ENCODE measurements at places on chromosomes 3 and 15. TPM values are rescaled to one million over a fixed set of nuclear protein-coding genes. Genes with fewer than 3 reads are reported as not detected.
A peak's percentile ranks its signal among the peaks of the same experiment; 100 is the strongest.

DNA sequence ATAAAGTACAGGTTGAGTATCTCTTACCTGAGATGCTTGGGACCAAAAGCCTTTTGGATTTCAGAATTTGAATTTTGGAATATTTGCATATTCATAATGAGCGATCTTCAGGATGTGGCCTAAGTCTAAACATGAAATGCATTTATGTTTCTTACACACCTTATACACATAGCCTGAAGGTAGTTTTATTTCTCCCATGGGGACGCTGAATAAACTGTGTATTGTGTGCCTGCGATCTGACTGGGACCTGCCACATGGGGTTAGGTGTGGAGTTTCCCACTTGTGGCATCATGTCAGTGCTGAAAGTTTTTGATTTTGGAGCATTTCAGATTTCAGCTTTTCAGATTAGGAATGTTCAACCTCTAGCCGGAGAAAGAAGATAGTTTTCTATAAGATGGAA, 35.5 kb downstream of the UBE2E2 start:
- no peak overlapping the region for H3K4me3 ChIP-seq
- no peak for DNase-seq
- no peak overlapping the region for H3K27ac ChIP-seq
- peaks cover 12% of the 10 kb centered on the region for H3K4me1 ChIP-seq
- H3K36me3 ChIP-seq: no peaks in the 10 kb centered on the region
- H3K27me3 ChIP-seq: no peaks in the 10 kb centered on the region

The CACNA2D2 gene
- total RNA-seq: 0.85 TPM

GRCh38 chr3:31016196-31016595, 121.7 kb upstream of the GADL1 start:
- no peak for DNase-seq
- H3K4me1 ChIP-seq: no peaks in the 10 kb centered on the region

DNA sequence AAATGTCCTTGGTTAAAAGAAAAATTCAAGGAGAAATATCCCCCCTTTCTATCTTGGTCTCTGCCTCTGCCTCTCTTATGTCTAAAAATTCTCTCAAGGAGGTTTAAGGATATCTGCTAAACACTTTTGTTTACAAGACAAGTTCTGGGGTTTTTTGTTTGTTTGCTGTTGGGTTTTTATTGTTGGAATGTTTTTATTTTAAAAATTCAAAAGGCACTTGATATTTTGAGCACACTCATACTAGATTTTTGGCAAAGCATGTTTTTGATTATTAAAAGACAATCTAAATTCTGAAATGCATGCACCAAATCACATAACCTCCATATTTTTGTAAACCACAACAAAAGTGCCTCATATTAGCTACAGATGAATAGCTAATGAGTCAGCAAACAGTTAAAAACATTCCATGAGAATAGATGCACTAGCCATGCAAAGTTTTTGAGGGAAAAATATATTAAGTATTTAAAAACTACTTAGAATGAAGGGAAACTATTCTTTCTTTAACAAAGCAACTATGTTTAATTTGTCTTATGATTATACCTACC, 84.6 kb downstream of the ZBTB20 start:
- no peaks in the 10 kb centered on the region for H3K4me1 ChIP-seq
- H3K27me3 ChIP-seq: no peaks in the 10 kb centered on the region
- DNase-seq: no peak
- H3K27ac ChIP-seq: no peak overlapping the region
- no peak overlapping the region for H3K4me3 ChIP-seq

- no peaks in the 10 kb centered on the region for H3K4me1 ChIP-seq
- H3K27me3 ChIP-seq: no peaks in the 10 kb centered on the region
- DNase-seq: no peak
- H3K4me3 ChIP-seq: no peak overlapping the region
These were observed 136.2 kb downstream of the TPRG1 start for GRCh38 chr3:189307963-189308362.

GRCh38 chr3:23629181-23629894, 176.4 kb upstream of the UBE2E1 start:
- no peak for DNase-seq
- no peak overlapping the region for H3K4me3 ChIP-seq
- H3K4me1 ChIP-seq: no peaks in the 10 kb centered on the region
- no peaks in the 10 kb centered on the region for H3K36me3 ChIP-seq
- no peak overlapping the region for H3K27ac ChIP-seq
- no peaks in the 10 kb centered on the region for H3K27me3 ChIP-seq

GRCh38 chr15:98649472-98650416, 1.4 kb downstream of the IGF1R start:
- DNase-seq: peak; percentile 68
- H3K4me3 ChIP-seq: peak overlapping the region; percentile 42
- H3K27ac ChIP-seq: no peak overlapping the region
- H3K4me1 ChIP-seq: peaks cover 23% of the 10 kb centered on the region
- H3K36me3 ChIP-seq: no peaks in the 10 kb centered on the region
